ENCODE measurements at places on chromosomes 7 and 10.
A peak's percentile ranks its signal among the peaks of the same experiment; 100 is the strongest.

- DNase-seq, result no peak
These were observed 7.6 kb upstream of the KCP start for GRCh38 chr7:128918016-128918665.

DNA sequence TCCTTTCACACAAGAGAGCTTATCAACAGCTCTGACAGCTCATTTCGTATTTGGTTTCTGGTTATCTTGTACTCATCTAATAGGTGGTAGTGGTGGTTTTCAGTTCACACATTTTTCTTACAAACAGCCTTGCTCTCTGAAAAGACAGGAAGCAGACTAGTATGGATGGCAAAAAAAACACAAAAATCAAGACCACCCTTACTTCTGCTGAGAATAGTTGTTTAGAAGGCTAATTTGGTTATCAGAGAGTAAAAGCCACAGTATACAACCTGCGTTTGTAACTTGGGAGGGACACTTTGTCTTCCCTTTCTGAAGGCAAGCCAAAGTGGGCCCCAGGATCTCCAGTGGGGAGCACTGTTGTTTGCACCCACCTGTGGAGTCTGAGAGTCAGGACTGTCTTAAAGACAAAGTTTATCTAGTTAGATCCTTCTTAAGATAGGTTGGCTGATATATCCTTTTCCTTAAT lies 68.0 kb downstream of the PIP4K2A start:
- no peak for DNase-seq

- DNase-seq, result no peak
These were observed 26.0 kb upstream of the TMEM140 start for GRCh38 chr7:135121868-135122267.

- DNase-seq, result no peak
These were observed 143.3 kb upstream of the AGK start for GRCh38 chr7:141407893-141408292.

DNA sequence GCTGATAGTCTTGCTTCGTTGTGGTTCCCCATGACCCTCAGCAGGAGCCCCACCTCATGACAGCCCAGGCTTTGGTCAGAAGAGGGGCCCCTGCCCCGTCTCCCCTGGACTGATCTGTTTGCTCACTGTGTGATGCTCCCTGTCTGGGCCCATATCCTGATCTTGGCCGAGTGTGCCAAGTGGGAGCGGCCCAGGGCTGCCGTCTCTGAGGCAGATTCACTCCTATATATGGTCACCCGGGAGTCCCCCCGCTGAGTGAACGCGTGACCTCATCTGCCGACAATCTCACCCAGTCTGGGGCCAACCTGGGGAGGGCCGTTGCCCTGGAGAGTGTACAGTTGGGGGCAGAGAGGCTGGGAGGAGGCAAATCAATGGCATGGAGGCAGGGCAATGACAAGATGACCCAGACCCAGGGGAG lies 34.5 kb downstream of the PPIF start:
- no peak for DNase-seq

- DNase-seq, result no peak
These were observed 191.0 kb downstream of the TNS3 start for GRCh38 chr7:47390914-47391313.

GRCh38 chr10:75922435-75922834 lies 491.0 kb downstream of the LRMDA start:
- no peak for DNase-seq

GRCh38 chr10:129418496-129419225 lies 48.4 kb upstream of the MGMT start:
- DNase-seq, result no peak

DNA sequence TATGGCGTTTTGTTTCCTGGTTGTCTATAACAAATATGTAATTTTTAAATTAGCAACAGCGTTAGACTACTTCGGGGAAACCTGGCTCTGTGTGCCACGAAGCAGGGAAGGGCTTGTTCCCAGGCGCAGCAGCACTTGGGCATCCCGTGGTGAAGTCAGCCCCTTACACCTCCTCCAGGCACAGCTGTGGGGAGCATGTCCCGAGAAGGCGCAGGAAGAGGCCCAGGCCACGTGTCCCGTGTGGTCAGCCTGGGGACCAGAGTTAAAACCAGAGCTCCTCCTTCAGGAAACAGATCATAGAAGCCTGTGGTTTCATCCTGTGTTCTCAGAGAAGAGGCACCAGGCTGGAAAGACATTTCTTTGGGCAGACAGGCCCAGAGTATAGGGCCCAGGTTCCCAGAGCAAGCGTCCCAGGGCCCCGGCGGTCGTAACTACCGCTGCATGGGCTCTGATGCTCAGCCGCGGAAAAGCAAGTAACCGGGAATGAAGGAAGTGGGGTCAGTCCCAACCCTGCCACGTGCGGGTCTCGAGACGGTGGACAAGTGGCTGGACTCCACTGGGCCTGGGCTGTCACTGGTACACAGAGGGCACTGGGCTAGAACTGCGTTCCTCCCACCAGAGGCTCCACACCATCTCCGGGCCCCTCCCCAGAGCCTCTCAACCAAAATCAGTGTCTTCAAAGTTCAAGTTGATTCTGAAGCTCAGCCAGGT lies 7.1 kb downstream of the NUDT1 start:
- DNase-seq, result no peak

DNA sequence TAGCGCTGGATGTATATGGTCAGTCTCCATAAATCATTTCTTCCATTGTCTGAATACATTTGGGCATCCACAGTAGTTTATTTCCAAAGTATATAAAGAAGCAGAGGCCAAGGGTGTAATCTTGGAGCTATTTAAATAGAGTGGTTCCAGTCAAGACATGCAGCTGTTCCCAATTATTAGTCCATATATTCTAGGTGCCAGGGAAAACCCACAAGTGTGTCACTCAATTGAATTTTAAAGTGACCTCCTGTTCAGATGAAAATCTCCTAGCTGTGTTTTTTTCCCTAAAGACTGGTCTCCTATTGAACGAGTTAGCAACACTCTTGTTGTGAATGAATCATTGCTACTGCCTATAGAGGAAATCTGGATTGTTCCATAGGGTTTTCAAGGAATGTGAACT lies 260.2 kb upstream of the BMPER start:
- no peak for DNase-seq

DNA sequence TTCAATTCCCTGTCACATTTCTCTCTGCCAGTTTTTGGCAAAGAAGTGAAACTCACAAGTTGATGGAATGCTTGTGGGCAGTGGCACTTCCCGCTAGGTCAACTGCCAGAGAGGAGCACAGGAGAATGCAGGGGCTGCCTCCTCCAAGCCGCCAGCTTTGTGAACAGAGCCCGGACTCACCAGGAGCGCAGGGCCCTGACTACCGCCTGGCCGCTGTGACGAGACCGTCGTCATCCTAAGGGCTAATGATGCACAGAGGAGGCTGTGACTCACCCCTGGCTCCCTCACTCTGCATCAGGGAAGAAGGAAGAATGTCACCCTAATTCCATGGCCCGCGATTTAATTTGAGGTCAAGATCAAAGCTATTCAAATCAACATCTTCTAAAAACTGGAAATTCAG lies 123.9 kb downstream of the TAX1BP1 start:
- no peak for DNase-seq

- no peak for DNase-seq
These were observed 24.0 kb downstream of the ZPBP start for GRCh38 chr7:50068850-50069551.

GRCh38 chr7:75989500-75990388 lies 4.7 kb downstream of the TMEM120A start:
- no peak for DNase-seq

DNA sequence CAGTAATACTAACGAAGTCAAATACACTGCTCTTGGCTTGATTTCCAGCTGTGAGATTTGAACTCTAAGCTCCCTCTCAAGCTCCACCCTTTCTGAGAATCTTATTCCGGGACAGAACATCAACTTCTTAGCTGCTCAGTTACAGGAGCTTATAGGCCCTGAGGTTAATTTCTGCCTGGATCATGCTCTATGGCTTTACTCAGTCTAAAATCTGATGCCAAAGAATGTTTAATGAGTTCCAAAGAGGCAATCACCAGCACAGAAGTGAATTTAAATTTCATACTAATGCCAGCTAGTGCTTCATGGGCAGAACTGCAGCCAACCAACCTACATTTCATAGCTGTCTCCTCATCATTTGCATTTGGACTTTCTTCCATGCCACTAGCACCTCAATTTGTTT lies 707.2 kb downstream of the MAGI2 start:
- no peak for DNase-seq

DNA sequence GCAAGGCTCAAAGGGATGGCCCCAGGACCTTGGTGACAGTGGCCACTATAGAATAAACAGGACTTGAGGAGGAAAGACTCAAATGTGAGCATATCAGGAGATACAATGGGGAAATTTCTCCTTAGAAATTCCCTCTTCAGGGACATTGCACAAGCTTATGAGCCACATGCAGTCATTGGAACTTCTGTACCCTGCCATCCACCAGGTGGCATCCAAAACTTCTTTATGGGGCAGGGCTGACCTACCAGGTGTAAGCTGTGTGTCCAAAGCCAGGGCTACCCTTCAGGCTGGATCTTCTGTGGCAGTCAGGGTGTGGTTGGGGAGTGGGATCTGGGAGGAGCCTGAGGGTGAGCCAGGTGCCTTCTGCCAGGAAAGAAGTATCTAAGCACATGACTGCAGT lies 36.6 kb upstream of the LRRC18 start:
- DNase-seq, result no peak

DNA sequence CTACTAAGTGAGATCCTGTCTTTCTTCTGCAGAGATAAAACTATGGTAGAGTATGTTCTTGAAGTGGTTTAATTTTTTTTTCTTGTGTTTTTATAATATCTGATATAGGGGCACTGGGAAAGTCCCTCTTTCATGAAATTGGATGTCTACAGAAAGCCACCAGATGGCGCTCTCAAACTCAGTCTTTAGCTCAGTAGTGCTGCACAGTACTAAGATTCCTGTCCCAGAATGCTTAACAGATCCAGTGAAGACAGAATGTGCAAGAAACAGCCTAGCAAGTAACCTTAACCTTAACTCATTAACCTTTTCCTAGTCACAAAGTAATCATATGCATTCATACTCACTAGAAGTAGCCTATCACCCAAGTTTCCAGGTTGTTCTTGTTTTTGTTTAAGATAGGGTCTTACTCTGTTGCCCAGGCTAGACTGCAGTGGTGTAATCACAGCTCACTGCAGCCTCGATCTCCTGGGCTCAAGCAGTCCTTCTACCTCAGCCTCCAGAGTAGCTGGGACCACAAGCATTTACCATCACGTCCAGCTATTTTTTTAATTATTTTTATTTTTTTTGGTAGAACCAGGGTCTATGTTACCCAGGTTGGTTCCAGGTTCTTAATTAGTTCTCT lies 56.7 kb downstream of the IDE start:
- DNase-seq, result peak; percentile 54

DNA sequence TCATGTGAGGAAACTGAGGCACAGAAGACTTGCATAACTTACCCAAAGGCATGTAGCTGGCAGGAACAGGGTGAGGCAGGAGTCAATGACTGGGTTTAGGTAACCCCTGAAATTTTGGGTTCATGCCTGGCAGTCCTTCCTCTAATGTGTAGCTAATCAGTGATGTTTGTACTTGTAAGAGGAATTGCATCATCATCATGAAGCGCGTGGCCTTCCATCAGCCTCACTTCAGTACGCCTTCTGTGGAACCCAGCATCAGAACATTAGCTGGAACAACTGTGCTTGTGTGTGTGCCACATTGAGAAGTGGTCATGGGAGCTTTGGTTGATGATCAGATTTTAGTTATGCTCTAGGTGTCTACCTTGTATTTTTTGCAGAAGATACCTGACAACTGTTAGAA lies 18.2 kb upstream of the STMP1 start:
- no peak for DNase-seq

DNA sequence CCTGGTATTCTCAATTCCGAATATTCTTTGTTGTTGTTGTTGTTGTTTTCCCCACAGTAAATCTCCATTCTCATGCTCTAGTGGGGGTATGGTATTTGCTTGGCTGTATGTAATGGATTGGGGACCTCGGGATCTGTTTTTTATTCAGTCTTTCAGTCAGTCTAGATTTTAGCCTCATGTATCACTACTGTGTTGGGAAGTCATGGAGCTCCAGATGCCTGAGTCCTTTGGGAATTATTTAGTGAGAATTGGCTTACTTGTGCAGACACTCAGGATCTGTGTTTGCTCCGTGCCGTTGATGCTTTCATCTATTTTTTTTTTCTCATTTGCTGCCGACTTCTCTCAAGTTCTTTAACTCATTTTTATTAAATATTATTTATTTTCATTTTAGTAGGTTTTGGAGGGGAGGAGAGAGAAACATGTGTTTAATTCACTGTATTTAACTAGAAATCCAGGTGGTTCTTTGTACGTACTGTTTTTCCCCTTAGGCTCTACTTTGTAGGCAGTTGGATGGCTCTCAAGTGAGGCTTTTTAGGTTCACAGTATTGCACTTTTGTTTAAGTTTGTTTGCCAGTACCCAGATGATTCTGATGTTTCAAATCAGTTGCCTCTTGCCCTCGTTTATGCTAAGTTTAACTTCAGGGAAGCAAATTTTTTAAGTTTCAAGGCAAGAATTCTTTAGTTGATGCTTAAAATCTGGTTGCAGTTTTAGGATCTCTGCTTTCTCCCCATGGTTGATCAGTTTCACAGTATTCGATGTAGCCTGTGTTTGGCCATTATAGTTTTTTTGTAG lies 36.9 kb downstream of the ZNRF2 start:
- no peak for DNase-seq

DNA sequence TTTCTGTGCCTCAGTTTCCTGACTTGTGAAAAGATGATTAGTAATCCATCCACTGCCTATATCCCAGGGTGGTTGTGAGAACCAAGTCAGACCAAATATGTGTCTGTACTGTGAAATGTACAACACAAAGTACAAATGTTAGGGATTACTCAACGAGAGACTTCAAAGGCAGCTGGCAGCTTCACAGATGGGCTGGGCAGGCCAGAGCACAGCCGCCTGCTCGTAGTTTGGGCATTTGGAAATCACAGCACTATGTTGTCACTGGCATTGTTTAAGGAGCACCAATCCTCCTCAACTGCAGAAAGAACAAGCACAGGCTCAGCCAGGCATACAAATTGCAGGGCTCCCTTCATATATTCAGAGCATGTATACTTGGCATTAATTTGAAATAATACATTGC lies 64.5 kb upstream of the C10orf90 start:
- DNase-seq, result no peak

DNA sequence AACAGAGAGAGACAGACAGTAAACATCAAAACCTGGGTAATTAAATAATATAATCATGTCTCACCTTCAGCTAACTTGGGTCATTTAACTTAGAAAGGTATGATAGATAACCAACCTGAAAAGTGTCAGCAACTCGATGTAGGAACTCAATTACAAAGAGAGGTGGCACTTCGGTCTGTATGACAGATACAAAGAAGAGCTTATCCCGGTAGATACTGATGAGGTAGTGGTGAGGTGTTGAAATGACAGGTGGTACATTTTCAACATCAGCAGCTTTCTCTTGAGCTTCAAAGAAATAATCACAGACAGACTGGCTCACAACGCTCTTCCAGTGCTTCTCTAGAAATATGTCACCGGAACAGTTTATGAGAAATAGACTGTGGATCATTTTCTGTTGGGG lies 12.6 kb downstream of the AP3M1 start:
- DNase-seq, result no peak

DNA sequence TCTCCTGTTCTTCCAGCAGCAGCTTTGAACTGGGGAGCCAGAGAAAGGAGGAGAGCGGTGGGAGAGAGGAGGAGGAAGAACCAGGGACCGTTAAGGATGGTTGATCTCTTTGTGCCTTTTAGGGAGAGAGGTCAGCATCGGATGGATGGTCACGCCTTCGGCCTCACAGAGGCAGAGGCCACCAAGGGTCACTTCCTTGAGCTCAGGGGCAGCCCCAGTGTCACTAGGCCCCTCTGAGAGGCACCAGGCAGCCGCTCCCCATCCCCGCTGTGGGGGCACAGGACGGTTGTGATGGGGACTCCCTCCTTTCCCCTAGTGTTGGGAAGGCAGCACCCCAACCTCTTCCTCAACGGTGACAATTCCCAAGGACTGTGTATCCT lies 121.4 kb downstream of the DNAJB6 start:
- DNase-seq, result no peak

- no peak for DNase-seq
These were observed 44.7 kb downstream of the GRK5 start for GRCh38 chr10:119252051-119252465.

Data from activated T-cell treated with anti-CD3 and anti-CD28 coated beads for 1 hour (primary cell).